ENCODE measurements at places on chromosomes 6 and 20. TPM values are rescaled to one million over a fixed set of nuclear protein-coding genes. Genes with fewer than 3 reads are reported as not detected.
A peak's percentile ranks its signal among the peaks of the same experiment; 100 is the strongest.

- no peak for DNase-seq
Measured at GRCh38 chr20:60116128-60116909, 158.1 kb downstream of the CDH26 start.

Gene TCF21
- total RNA-seq = not detected

GRCh38 chr6:35795453-35796071, 1.6 kb downstream of the CLPS start:
- DNase-seq = no peak

Gene GHRH
- total RNA-seq = not detected

GRCh38 chr20:14727485-14728150, 390.2 kb upstream of the FLRT3 start:
- DNase-seq = no peak

DNA sequence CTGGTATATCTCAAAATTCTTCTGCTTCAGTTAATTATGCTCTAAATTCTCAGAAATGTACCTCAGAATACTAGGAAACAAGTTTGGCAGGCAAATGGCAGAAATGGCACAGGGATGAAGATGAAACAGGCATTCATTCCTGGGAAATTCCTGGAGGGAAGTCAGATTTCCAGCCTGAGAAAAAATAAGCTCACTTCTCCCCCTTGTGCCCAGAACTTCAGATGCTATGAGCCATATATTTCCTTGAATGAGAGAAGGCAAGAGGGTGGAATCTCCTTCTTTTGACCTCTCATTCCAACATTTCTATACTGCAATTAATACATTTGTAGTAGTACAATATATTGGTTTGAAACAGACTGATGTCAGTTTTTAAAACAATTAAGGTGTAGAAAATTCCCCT, 22.8 kb downstream of the RGS17 start:
- DNase-seq = no peak

DNA sequence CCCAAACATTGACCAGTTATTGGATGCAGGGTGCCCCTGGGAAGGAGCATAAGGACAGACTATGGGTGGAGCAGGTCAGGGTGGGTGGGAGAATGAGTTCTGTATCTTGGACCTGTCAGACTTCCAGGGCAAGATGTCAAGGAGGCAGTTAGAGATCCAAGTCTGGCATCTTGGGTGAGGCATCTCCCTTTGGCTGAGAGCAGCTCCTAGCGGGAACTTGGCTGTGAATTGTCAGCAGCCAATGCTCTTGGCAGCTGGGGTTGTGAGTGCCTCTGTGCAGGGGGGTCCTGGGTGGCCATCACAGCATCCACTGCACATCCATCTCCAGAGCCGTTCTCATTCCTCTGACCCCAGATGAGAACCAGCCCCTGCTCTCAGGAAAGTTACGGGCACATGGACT, 117.0 kb upstream of the MYL9 start:
- no peak for DNase-seq

DNA sequence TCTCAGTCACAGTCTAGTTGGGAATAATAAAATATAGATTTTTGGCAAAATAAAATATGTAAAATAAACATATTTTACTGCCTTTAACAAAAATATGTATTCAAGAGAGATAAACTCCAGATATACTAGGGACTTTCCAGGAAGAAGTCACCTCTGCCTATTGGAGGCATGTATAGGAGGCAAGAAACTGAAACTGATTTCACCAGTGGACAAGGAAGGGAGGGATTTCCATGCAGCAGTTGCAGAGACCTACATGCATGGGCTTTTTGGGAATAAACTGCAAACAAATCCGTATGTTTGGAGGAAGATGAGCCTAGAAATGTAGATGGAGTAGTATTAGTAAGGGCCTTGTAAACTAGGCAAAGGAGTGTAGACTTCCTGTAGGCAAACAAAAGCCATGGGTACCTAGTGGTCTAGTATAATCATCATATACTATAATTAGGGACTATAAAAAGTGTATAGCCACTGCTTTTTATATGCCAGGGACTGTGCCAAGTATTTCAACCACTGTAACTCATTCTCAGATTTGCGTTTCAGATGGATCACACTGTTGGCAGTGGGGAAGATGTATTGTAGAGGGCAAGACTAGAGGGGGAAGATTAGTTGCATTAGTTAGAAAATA, 38.9 kb downstream of the CD109 start:
- DNase-seq = no peak

GRCh38 chr6:81940451-81940985, 188.0 kb upstream of the TENT5A start:
- DNase-seq = no peak

DNA sequence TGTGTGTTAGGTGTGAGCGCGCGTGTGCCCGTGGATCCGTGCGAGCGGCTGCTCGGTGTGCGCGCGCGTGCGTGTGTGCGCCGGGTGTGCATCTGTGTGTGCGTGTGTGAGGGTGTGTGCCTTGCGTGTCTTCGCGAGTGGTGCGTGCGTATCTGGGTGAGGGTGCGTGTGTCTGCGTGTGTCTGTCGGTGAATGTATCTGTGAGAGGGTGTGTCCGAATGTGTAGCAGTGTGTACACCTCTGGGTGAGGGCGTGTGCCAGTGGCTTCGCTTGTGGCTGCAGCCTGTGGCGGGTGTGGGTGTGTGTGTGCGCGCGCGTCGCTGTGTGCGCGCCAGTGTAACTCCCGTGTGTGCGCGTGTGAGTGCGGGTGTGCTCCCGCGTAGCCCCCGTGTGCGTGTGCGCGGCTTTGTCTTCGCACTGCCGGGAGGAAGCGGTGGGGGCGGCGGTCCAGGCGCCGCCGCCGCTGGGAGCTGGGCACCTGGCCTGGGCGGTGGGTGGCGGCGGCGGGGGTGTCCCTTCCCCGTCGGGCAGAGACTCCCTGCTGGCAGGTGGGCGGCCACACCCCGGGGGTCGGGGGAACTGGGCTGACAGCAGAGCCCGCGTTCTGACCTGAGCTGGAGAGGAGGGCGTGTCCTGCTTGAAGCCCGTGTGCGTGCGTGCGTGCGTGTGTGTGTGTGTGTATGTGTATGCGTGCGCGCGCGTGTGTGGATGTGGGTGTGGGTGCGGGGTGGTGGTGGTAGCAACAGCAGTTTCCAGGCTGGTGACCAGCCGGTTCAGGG, 61.3 kb upstream of the EPB41L1 start:
- DNase-seq = peak; percentile 46

DNA sequence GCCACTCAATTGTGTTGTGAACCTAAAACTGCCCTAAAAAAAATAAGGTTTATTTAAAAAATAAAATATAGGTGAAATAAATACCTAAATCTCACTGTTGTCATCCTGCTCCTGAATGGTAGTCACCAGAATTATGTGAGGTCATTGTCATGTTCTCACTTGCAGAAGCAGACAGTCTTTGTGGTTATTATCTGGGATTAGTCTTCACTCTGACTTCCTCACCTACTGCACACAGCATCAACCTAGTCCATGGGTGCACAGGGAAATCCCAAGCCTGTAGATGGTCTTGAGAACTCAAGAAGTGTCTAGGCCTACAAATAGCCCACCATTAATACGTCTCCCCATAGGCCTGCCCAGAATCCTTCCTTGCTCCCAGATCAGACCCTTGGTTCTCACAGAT, 97.0 kb downstream of the FOXF2 start:
- no peak for DNase-seq

Gene KCNG1
- total RNA-seq = not detected

GRCh38 chr6:149046164-149046821, 271.2 kb upstream of the TAB2 start:
- DNase-seq = no peak

Gene TXNDC5
- 36.9 TPM for total RNA-seq

- no peak for DNase-seq
Measured at GRCh38 chr20:55173601-55174000, 698.2 kb downstream of the DOK5 start.

- no peak for DNase-seq
Measured at GRCh38 chr20:4383961-4384360, 337.7 kb upstream of the PRND start.

DNA sequence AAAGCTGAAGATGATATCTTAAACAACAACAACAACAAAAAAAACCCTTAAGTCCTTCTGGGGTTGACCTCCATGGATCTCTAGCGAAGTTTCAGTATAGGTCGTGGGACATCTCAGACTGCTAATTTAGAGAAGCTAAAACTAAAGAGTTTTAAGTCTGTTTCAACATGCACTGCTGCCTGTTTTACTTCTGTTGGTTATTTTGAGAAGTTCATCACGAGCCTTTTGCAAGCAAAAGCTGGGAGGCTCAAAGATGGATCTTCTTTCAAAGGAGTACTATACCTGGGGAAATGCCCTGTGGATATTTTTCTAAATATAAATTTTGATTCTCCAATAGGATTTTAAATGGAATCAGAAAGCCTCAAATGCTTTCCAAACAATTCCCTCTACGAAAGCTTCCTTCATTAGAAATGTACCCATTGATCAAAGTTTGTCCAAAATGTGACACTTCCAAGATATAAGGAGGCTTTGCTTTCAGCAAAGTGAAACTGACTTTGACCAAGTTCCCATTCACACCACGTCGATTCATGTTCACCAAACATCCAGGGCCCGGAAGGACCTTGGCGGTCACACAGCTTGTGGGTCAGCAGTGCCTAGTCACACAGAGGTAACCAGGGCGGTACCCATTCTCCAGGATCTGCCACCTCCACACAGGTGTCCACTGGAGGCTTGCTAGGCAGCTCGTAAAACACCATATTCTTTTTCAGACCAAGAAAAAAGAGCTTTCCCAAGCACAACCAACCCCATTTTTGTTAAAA, 94.7 kb upstream of the QKI start:
- DNase-seq = no peak

DNA sequence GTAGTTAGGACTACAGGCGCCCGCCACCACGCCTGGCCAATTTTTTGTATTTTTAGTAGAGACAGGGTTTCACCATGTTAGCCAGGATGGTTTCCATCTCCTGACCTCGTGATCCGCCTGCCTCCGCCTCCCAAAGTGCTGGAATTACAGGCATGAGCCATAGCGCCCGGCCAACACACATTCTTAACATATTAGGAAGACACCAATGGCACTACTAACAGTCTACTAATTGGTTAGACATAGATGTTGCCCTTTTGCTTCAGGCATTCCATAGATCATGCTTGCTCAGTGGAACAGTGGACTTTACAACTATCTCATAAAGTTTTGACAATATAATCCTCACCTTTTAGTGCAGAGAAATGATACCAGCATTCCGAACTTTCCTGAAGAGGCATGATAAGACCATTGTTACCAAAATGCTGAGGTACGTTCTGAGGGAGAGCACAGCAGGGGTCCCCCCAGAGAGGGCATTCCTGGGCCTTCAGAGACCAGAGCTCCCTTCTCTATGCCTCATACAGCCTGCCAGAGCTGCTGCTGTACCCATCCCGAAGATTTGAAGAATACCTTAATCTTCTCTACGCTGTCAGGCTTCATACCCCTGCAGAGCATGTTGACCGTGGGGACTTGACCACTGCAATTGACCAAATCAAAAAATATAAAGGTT, 89.4 kb downstream of the ECT2L start:
- no peak for DNase-seq

Gene ZFP57
- not detected for total RNA-seq

Data from activated CD8-positive, alpha-beta T cell treated with anti-CD3 and anti-CD28 coated beads, Interleukin-2, amount 10 ng/mL, durations not matched to agents 7 days and 5 days (primary cell).